Muscle of leg (tissue), 16 donors: ENCODE measurements at places on chromosomes 2 and 18. TPM values are rescaled to one million over a fixed set of nuclear protein-coding genes. Genes with fewer than 3 reads are reported as not detected.

Gene ALK
- 0.09 TPM for polyA plus RNA-seq

- H3K27ac ChIP-seq = no peak overlapping the region
- DNase-seq = no peak
- no peak overlapping the region for H3K4me3 ChIP-seq
- no peaks in the 10 kb centered on the region for H3K4me1 ChIP-seq
Measured at GRCh38 chr2:34050413-34050812, 451.3 kb upstream of the FAM98A start.

Gene PCARE
- 0.53 TPM for polyA plus RNA-seq

Gene THADA
- 18.1 TPM for polyA plus RNA-seq
